ENCODE measurements at places on chromosomes 2 and 18.

- no peak for DNase-seq
These were observed 34.0 kb downstream of the HAT1 start for GRCh38 chr2:171956135-171956825.

- DNase-seq = no peak
These were observed 146.2 kb upstream of the AGAP1 start for GRCh38 chr2:235347691-235348090.

DNA sequence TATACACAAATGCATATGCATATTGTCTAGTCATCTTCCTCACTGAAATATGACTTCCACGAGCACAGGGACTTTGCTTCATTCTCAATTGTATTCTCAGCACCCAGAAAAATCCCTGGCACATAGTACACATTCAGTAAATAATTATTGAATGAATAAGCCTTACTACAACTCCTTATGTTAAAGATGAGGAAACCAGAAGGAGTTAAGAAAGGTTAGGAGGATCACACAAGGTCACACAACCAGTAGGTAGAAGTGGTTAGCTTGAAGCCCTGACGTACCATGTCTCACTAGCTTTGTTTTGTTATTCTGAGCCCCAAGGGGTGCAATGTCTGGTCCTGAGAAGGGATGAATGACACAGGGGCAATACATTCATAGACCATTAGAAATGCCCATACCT, 220.9 kb upstream of the PID1 start:
- no peak for DNase-seq

DNA sequence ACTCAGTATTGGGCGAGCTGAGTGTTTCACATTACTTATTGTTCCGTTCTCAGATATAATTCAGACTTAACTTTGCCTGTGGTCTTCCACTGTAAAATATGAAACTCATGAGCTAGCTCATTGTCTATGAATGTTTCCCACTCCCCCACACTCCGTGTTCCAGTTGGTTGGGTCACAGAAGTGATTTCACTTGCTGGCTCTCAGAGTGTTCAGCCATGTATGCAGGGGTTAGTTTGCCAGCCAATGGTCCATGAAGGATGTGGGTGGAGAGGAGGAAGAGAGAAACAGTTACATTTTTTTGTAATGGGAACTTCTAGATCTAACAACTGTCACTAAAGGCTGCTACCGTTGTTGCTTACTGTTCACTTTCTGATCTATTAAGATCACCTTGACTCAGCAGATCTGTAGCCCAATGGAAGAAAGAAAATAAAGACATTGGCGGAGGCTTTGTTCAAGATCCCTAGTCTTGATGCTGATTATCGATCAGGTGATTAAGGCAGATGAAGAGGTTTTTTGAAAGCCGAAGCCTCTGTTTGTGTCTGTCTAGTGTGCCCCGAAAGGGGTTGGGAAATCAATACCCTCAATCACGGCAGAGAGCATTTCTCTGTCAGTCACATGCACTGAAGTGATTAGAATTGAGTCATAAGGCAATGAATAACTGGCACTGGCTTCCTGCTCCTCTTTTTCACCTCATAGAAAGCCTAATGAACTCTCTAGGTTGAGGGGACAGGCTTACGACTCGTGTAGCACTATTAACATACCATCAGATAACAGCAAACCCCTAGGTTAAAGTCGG, 279.7 kb upstream of the FIGN start:
- DNase-seq = no peak

DNA sequence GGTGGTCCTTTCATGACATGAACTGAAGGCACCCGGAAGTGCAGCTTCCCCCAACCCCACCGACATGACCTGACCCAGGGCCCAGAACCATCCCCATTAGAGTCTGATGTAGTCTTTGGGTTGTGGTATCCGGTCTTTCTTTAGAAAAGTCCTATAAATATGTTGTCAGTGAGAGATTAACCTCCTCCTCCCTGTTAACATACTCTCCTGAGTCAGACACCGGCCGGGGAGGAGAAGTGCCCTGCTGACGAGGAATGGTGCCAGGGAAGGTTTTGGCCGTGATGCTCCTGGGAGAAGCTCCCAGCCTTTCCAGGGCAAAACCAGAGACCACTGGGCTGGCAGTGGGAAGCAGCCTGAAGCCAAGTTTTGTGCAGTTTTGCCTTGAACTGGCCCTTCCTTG, 109.0 kb downstream of the LAMA3 start:
- DNase-seq = no peak

DNA sequence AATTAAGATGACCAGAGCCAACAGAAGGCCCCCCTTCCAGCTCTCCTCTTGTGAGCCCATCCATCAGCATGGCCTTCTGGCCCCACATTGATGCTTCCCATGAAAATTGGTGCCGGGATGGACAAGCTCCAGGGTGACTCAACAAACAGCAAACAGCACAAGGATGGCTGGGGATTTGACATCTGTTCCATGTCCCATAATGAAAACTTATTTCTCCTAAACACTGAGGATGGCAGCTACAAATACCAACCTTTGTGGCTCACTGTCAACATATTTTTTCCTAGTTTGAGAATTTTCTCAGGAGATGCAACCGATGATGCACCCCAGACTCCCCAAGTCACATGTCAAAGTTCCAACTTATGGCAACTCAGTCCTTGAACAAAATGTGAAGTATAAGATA, 169.6 kb upstream of the SIX2 start:
- no peak for DNase-seq
